ENCODE measurements at places on chromosomes 16 and 17.

DNA sequence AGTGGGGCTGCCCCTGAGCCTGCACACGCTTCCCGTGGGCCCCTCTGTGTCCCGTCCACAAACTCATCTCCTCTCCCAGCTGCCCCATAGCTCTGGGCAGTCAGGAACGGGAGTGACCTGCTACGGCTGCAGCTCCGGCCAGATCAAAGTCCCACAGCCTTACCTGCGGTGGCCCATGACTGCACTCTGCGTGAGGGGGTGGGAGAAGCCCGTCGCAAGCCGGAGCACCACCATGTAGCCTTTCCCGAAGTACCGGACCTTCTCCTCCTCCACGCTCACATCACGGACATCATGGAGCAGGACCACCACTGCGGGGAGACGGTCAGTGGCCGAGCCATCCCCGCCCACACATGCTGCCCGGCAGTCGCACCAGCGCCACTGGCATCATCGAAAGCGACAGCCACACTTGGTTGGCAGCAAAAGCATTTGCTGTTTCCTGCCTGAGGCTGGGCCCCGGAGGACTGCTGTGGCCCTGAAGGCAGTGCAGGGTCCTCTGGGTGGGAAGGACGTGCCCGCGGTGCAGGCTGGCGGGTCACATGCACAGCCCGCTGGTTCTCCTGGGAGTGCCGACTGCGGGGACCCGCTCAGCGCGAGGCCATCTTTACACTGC, 6.2 kb downstream of the CYBC1 start:
- DNase-seq, result no peak

- DNase-seq, result peak; percentile 31
Observed at GRCh38 chr16:69438465-69438864, 14.0 kb downstream of the CYB5B start.

DNA sequence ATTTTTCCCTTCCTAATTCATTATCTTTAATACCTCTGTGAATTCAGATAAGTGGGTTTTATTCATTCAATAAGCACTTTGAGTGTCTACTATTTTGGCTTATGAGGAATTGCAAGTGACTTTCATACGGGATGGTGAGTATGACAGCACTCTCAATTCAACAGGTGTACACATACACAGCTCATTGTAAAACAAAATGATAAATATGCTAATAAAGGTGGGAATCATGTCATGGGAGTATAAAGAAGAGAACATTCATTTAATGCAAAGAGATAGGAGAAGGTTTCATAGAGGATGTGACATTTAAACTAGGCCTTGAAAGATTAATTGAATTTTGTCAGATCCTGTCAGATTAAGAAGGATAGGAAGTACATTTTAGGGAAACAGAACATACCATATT, 19.4 kb downstream of the NACA2 start:
- DNase-seq, result no peak

- no peak for DNase-seq
Observed at GRCh38 chr17:74295625-74296547, 21.9 kb downstream of the DNAI2 start.

DNA sequence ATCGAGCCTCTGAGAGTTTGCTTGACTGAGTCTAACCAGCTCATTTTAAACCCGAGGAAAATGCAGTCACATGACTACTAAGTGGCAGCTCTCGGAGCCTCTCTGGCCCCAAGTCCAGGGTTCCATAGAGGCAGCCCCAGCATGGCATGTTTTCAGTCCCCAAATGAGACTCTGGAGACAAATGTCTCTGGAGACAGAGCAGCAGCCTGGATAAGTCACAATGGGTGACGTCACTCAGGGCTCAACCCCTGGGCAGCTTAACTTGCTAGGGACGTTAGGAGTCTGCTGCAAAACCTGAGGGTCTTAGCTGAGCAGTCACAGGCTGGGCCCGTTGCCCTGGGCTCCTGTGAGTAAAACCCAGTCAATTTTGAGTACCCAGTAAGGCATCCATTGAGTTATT, 6.9 kb upstream of the STH start:
- DNase-seq, result no peak

DNA sequence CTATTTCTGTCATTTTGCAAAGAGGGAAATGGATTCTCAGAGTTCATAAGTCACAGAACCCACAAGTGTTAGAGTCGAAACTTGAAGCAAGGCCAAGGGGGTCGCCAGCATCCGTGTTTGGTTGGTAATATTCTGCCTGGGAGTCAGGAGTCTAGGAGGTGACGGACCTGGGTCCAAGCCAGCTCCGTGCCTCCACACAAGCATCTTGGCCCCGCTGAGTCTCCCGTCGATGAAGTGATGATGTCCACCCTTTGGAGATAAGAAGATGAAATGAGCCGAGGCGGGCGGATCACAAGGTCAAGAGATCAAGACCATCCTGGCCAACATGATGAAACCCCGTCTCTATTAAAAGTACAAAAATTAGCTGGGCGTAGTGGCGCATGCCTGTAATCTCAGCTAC, 53.2 kb upstream of the TNRC6C start:
- DNase-seq, result no peak
